ENCODE measurements at places on chromosomes 4 and X.

DNA sequence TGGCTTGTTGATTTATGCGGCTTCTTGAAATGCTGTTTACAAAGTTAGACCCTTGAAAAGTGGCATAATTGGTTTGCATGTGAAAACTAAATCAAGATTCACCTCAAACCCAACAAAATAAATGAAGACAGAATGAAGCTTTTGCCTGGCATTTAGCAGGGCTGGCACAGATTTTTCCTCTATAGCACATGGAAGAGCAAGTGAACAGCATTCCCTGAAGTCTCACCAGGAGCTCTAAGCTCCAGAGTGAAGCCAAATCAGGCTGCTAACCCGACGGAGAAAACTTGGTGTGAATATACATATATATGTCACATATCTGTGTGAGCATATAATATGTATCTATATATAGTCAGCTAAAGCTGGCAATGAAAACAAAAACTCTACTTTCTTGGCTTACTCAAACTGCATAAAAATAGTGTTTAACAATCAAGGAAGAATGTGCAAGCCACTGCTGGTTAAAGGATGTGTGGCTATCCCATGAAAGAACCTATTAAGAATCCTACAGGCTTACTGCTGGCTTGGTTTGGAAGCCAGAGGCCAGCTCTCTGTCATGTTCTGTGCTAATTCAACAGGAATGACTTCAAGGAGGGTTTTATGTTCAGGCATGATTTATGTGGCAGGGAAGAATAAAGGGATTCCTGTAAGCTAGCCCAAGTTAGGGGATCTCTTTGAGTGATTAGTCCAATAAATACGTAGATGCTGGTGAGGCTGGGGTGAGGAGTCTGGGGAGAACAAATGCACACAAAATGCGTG lies 69.9 kb downstream of the MFAP3L start:
- DNase-seq = no peak

DNA sequence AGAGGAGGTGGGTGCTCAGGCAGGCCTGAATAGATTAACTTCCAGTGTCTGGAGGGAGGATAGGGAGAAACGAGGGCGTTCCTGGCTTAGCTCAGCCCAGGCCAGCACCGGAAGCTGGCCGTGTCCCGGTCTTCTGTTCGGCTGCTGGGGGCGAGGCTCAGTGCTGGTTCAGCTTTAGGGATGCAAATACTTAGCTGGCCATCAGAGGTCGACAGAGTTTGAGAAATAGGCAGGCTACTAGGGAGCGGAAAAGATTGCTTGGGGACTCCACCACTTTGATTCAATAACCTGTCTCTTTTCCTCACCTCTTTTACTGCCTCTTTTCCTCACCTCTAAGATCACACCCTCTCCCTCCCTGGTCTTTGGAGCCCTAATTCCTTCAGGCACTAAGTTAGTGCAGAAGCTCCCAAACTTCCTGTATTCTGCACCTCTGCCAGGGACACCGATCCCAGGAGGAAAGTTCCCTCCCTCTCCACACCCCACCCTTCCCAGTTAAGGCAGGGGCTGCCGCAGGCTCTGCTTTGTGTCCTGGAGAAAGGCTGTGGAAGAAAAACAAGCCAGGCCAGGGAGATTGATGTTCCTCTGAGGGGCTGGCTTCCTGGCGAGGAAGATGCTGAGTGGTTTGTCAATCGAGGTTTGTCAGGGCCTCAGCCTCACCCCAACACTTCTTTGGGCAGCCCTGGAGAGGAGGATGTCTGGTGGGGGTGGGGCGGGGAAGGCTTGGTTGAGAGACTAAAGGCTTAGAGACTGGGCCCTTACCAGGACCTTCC lies 6.0 kb upstream of the EFNB1 start:
- no peak for DNase-seq

- no peak for DNase-seq
Observed at GRCh38 chr4:108107101-108107500, 61.6 kb downstream of the LEF1 start.

DNA sequence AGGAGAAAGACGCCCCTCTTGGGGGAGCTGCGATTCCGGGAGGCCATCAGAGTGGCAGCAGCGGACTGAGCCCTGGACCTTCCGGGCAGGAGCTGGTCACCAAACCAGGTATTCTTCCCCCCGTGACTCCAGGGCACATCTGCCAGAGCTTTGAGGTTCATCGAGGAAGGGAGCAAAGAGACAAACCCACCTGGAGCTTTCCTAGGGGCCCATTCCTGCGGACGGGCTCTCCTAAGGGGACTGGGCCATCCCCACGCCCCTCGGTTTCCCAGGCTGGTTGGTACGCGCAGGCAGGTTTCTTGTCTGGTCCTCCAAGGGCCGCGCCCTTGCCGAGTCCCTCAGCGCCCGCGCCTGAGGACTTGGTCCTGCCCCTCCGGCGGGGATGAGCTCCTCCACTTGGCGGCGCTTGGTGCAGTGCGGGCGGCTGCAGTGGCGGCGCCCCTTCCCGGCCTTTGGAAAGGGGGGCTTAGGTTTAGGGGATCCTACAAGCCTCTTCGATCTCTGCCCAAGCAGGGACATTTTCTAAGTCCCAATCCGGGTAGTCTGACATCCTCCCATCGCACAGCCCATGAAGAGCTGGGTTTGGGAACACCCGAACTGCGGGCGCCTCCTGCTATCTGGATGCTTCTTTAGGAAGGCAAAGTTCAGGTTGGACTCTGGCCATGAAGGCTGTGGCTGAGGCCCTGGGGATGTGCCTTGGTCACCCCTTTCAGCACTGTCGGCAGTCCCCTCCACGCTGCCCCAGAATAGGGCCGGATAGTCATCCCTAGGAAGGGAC lies 538 bp downstream of the STBD1 start:
- DNase-seq = peak; percentile 51

DNA sequence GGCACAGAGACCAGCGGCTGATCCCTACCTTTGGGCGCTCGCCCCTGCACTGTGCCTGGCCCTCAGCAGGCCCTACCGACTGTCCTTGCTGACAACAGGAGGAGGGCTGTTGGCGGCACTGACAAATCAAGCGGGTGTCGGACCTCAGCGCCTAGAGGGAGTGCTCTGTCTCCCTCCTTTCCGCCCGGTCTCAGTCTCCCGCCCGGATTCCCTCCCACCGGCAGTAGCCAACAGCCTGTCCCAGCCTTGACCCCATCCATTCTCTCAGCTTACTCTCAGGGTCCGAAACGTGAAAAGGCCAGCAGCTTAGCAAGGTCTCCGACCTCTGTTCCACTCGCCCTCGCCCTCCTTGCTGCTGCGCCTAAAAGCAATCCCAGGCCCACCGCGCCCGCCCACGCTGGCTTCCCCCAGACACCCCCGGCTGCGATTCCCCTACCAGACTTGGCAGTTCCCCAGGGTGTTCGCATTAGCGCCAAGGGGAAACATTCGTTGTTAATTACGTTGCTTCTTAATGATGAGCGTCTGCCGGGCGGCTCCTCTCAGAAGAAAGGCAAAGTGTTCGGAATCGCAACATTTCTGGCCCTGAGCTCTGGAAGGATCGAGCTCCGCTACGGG lies 96.2 kb downstream of the SOWAHB start:
- DNase-seq = no peak

DNA sequence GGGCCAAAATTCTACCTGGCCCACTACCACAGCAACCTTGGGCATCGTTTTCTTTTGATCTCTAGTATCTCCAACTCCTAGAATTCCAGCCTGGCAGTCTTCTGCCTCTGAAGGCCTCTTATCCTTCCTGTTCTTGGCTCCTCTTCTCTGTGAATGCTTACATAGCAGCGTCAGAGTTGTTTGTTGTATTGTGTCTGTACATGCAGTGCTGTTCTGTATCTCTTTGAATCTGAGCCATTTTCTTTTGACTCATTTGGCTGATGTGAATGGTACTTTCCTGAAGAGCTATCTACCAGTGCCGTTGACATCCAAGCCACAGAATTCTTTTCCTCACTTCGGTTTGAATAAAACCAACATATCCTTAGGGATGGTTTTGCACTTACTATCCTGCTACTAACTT lies 79.2 kb downstream of the TMEM164 start:
- no peak for DNase-seq

DNA sequence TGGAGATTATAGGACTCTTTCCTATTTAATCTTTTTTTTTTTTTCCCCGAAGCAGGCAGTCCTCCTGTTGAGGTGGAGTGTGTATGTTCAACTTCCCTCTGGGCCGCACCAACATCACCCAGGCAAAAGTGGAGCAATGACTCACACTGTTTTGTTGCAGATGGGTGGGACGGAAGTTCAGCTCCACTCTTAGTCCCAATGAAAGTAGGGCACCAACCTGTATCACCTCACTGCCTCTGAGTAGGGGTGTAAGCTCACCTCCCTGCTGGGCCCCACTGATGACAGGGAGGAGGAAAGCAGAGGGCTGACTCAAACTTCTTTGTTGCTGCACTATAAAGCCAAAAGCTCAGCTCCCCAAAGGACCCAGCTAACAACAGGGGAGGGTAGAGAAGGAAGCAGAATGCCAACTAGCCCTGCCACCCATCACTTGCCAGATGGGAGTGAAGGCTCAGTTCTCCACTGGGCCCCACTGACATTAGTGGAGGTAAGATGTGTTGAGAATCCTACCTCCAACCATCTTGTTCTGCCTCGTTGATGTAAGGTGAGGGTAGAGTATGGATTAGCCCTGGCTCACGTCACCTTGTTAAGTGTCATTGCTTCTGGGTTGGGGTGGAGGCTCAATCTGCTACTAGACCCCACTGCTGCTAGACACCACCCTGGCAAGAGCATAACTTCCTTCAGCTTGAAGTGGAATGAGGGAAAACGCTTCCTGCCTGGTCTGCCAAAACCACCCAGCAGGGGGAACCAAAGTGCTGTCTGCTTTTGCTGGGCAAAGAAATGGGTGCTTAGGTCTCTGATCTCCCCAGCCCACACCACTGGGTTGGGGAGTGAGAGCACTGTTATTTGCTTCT lies 14.1 kb downstream of the RPS6KA3 start:
- DNase-seq = no peak

GRCh38 chrX:153882086-153882498 lies 3.9 kb downstream of the L1CAM start:
- DNase-seq = no peak

GRCh38 chr4:108783665-108784463 lies 21.0 kb upstream of the ETNPPL start:
- no peak for DNase-seq

- DNase-seq = no peak
Observed at GRCh38 chr4:71415491-71415890, 76.7 kb downstream of the SLC4A4 start.

GRCh38 chrX:41076742-41077141 lies 8.5 kb upstream of the USP9X start:
- no peak for DNase-seq

GRCh38 chr4:98657531-98658286 lies 702 bp downstream of the TSPAN5 start:
- DNase-seq = peak; percentile 28

- DNase-seq = no peak
Observed at GRCh38 chr4:123017636-123018395, 95.4 kb upstream of the NUDT6 start.

GRCh38 chr4:105630670-105631655 lies 77.5 kb downstream of the INTS12 start:
- no peak for DNase-seq

DNA sequence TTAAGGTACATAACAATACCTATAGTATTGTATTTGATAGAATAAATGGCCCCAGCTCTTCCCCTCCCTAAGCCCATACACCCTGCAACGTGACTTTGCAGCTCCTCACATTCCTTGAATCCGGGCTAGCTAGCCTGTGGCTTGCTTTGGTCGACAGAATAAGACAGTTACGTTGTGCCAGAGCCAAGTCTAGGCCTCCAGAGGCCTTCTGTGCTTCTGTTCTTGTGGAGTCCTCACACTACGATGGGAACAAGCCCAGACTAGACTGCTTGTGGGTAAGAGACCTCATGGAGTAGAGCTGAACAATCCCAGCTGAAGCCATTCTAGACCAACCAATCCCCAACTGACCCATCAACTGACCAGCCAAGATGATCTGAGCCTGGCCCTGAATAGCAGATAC lies 102.4 kb upstream of the PLAC1 start:
- DNase-seq = no peak

DNA sequence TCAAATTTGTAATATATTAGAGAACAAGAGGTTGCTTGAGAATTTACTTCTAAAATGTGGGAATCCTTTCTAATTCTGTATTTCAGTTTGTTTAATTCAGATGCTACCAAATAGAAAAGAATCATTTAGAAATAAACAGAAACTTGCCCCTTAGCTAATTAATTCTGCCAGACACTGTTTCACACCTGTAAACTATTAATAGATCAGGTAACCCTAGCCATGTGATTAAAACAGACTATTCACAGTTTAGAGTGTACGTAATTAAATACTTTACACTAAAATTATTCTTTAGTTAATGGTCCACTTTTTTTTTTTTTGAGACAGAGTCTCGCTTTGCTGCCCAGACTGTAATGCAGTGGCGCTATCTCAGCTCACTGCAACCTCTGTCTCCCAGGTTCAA lies 124.0 kb downstream of the PTPN13 start:
- DNase-seq = no peak

DNA sequence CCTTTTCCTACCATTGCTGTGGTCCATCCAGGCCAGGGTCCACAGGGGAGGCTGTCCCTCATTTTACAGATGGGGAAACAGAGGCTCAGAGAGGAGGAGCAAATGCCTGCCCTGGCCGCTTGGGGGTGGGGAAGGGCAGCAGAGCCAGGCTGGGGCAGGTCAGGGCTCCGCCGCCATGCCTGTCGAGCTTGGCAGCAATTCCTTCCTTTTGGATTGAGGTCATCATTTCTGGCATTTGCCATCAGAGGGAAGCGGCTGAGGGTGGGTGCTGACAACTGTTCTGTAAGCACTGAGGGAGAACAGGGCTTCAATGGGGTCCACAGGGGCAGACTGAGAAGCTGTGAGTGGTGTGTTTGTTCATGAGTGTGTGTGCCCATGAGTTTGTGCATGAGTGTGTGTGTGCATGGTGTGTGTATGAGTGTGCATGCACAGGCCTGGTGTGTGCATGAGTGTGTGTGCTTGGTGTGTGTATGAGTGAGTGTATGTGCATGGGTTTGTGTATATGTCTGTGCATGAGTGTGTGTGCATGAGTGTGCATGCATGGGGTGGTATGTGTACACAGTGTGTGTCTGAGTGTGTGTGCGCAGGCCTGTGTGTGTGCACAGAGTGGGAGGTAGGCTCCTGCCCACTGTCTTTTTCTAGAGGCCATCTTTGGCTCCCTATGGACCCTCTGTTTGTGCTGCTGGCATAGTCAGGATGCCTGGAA lies 115.2 kb downstream of the SORCS2 start:
- DNase-seq = no peak

DNA sequence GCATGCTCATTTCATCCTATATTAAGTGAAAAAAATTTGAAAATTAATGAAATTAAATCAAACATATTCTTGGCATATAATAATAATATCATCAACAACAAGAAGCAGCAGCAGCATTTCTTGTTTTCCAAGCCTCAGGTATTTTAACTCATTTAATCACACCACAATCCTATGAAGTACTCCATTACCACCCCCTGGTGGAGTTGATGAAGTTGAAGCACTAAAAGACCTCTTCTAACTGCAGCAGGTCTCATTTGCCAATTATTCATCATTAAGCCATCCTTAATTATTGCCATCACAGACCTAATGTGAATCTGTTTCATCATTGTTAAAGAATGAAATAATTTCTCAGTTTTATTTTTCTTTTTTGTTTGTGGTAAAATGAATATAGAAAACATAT lies 801.4 kb upstream of the GRID2 start:
- DNase-seq = no peak
